Vein endothelial cell (primary cell): ENCODE measurements at places on chromosomes 6 and 20. TPM values are rescaled to one million over a fixed set of nuclear protein-coding genes. Genes with fewer than 3 reads are reported as not detected.

The CGAS gene
- 3.3 and 6.3 TPM in 2 replicates for total RNA-seq

The SLC22A16 gene
- not detected in 2 replicates for total RNA-seq

The MLN gene
- not detected in 2 replicates for total RNA-seq

The PI3 gene
- total RNA-seq: not detected in 2 replicates

The RNF146 gene
- 43.4 and 54.1 TPM in 2 replicates for total RNA-seq

The SLC22A7 gene
- total RNA-seq: not detected in 2 replicates

The SS18L1 gene
- total RNA-seq: 15.0 and 15.7 TPM in 2 replicates

The ADGB gene
- not detected in 2 replicates for total RNA-seq

The HEY2 gene
- 0.33 and 0.67 TPM in 2 replicates for total RNA-seq

The HSPA12B gene
- 3.9 and 11.1 TPM in 2 replicates for total RNA-seq

The SLC4A11 gene
- total RNA-seq: 4.9 TPM in 2 replicates

The PLCB4 gene
- total RNA-seq: 4.9 and 5.0 TPM in 2 replicates

The C6orf47 gene
- 20.6 and 21.4 TPM in 2 replicates for total RNA-seq

The ID1 gene
- 251 and 348 TPM in 2 replicates for total RNA-seq

The PRL gene
- total RNA-seq: not detected in 2 replicates

The OPRL1 gene
- total RNA-seq: 1.3 and 2.9 TPM in 2 replicates

The IL20RA gene
- 0.19 and 0.33 TPM in 2 replicates for total RNA-seq

The TDRD6 gene
- under 0.01 TPM in 2 replicates for total RNA-seq

The ZNF831 gene
- total RNA-seq: not detected in 2 replicates

The PCSK2 gene
- total RNA-seq: not detected in 2 replicates

The SAPCD1 gene
- total RNA-seq: 2.1 TPM in 1 of 2 replicates, not detected in the other

The AGPAT4 gene
- total RNA-seq: 10.8 and 11.0 TPM in 2 replicates

The SNRPB gene
- 243 and 259 TPM in 2 replicates for total RNA-seq
